CD8-positive, alpha-beta T cell (primary cell): ENCODE measurements at places on chromosomes 1 and 21. TPM values are rescaled to one million over a fixed set of nuclear protein-coding genes. Genes with fewer than 3 reads are reported as not detected.

GRCh38 chr21:45951676-45952075, 29.9 kb upstream of the COL6A1 start:
- DNase-seq = no peak

DNA sequence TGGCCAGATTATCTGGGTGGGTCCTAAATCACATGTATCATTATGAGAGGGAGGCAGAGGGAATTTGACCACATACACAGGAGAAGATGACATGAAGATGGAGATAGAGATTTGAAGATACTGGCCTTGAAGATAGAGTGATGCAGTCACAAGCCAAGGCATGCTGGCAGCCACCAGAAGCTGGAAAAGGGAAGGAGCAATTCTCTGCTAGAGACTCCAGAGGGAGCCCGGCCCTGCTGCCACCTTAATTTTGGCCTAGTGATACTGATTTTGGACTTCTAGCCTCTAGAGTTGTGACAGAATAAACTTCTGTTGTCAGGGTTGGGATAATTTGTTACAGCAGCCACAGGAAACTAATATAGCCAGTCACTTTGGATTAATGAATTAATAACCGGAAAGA, 2.2 kb upstream of the PRDM2 start:
- no peak for DNase-seq

DNA sequence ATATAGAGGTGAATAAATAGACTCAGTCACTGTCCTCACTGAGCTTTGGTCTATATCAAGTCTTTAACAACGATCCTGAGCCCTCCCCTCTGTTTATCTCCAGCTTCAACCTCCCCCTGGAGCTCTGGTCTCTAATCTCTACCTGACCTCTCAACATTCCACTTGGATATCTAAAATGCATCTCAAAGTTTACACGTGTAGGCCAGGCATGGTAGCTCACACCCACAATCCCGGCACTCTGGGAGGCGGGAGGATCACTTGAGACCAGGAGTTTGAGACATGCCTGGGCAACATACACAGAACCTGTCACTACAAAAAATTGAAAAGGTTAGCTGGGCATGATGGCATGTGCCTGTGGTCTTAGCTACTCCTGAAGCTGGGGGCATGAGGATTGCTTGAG, 53.4 kb downstream of the GADD45A start:
- no peak for DNase-seq

DNA sequence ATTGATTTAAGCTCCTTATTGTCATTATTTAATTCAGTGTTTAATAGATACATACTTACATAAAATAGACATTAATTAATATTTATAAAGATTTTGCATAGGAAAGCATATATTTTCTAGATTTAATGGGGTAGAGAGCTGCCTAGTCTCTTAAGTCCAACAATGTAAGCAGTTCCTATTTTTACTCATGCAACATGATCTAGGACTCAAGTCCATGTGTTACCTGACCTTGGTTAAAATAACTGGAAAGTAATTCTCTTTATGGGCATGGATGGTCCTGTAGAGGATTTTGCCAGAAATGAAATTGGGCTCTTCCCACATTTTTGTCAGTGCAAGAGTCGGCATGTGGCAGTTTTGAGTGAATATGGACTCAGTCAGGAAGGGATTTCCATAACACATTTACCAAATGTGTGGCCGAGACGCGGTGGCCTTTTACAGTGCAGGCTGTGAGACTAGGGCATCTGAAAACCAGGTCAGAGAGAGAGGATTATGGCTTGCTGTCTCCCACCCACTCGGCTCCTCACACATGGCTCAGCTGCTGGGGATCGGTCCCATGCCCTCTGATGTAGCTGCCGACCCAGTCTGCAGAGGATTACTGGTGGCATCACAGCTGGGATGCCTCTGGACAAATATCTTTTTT, 6.2 kb upstream of the KIF1B start:
- no peak for DNase-seq

- no peak for DNase-seq
These were observed 176.6 kb upstream of the DAB1 start for GRCh38 chr1:57600424-57600823.

GRCh38 chr1:212937034-212937433, 13.3 kb upstream of the VASH2 start:
- DNase-seq = no peak

DNA sequence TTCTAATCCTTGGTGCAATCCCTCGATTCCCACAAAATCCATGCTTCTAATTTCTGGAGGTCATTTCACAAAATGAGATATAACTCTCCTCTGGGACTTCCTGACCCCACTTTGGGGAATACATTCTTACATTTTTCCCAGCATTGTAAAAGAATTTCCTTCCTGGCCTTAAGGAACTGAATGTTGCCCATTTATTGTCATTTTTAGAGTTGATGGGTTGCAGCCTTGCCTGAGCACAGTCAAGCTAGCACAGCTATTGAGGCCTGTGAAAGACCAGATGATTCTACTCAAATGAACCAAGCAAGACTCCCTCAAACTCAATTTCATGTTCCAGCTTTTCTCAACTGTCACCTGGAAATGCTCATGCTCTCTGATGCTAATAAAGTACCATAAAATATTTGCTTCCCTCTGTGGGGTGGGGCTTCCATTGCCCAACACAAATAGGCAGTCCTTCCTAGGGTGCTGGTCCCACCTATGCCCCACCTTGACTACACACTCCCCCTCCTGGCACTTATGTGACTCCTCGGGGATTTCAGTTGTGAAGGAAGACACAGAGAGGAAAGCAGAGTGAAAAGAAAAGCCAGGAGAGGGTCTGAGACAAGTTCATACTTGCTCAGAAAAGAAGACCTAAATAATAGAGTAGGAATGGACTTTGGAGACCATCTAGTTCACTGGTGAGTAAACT, 24.0 kb upstream of the CDC7 start:
- DNase-seq = no peak

GRCh38 chr21:45954261-45954660, 27.3 kb upstream of the COL6A1 start:
- DNase-seq = no peak

- DNase-seq = no peak
These were observed 237.1 kb downstream of the VAV3 start for GRCh38 chr1:107727866-107728265.

DNA sequence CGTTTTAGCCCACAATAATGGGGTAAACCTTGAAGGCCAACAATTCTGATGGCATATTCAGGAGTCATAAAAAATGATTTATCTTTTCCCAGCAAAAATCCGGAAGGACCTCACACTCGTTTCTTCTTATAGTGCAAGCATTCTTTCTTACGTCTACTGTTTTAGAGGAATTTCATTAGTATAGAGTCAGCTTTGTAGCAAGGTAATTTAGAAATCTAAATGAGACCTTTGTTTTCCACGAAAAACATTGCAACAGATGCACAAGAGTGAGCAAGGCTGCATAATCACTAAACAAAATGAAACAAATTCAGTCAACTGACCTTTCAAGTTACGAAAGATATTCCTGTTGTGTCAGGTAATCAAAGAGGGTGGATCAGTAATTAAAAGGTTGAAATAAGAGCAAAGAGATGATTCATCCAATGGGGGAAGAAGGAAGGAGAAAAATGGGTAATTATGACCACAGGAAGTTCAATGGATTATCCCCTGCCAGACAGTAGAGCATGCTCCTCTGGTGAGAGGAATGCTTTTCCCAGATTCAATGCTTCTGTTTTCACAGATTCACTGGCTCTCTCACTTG, 560 bp upstream of the CSDE1 start:
- DNase-seq = no peak

DNA sequence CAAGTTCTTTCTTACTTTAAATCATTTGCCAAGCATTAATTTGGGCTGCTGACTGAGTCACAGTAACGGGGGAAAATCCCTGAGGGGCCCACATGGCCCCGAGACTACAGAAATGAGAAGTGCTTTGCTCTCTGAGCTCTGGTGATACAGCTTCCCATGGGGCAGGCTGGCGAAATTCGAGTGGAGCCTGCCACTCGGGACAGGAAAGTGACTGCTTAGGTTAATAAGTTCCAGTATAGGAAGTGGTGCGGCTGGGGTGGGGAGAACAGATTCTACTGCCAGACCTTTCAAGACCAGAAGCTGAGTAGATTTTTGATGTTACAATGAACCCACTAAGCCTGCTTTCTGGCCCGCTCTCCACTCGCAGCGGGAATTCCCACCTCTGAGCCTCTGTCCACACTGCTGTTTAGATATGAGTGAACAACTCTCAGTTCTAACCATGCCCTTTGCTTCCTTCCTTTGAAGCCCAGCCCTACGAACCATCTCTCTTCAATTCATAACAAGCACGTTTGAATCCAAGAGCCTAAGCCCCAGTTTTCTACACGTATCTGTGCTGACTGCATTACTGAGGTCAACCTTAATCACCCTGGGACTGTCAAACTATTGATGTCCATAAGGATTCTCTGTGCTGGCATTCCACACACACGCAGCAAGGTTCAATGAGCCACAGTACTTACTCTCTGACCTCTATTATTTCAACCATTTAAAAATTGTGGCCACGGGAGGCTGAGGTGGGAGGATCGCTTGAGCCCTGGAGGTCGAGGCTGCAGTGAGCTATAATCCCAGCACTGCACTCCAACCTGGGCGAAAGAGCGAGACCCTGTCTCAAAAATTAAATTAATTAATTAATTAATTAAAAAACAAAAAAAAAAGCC, 9.6 kb downstream of the ZBTB17 start:
- DNase-seq = peak; percentile 77

DNA sequence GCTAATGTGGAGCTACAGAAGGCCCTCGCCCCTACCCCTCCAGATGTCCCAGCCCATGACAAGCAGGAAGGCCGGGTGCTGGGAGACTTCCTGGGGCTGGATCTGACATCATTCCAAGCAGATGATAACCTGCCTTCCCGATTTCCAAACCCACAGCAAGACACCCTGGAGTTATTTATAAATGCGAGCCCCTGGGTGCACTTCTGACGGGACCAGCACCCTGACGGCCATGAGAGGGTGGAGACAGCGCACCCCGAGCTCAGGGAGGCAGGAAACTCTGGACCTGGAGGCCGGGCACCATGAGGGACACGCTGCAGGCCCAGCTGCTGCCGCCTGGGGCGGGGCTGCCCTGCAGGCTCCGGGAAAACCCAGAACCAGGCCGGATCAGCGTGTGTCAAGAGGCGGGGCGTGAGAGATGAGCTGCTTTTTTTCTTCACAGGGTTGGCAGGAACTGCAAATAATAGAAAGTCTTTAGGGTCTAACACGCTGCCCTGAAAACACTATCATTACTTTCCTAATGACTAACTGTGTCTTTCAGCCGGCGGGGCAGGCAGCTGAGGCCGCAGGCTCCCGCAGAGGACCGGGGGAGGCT, 2.5 kb upstream of the PCBP3 start:
- no peak for DNase-seq

DNA sequence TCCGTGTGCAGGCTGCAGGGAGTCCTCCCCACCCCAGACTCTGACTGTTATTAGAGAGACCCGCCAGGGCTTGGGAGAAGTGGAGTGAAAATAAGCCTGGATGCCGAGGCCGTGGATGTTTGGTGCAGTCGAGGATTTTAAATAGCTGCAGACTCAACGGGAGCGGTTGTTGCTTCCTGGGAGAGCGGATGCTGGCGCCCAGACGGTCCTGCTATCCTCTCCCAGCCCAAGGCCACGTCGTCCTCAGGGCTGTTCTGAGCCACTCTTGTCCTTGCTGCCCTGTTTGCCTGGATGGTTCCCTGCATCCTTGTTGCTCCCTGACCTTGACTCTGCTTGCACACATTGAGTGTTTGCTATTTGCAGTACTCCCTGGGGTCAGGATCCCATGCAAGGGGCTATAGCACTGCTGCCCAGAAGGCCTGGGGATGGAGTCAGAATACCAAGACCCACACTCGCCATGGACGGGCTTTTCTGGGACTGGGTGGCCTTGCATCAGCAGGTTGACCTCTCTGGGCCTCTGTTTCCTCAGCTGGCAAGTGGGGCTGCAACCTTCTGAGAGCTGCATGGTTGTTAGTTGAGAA, 205.3 kb upstream of the C1orf174 start:
- DNase-seq = no peak

ELAPOR1 gene
- total RNA-seq = 5.0 TPM

DENND2D gene
- total RNA-seq = 50.8 TPM

KCNN3 gene
- total RNA-seq = 0.03 TPM

IQCC gene
- total RNA-seq = 2.0 TPM

AVPR1B gene
- not detected for total RNA-seq

PTP4A2 gene
- total RNA-seq = 257 TPM

MROH9 gene
- total RNA-seq = not detected
